ENCODE measurements at places on chromosomes 16 and 17.

GRCh38 chr17:40547079-40547784, 18.0 kb downstream of the CCR7 start:
- no peak for DNase-seq

- DNase-seq: no peak
These were observed at the start of gene NGFR for GRCh38 chr17:49494986-49495841. NGFR (plus strand) TSS chr17:49495293; CDS start chr17:49495418, 125 bp downstream.

DNA sequence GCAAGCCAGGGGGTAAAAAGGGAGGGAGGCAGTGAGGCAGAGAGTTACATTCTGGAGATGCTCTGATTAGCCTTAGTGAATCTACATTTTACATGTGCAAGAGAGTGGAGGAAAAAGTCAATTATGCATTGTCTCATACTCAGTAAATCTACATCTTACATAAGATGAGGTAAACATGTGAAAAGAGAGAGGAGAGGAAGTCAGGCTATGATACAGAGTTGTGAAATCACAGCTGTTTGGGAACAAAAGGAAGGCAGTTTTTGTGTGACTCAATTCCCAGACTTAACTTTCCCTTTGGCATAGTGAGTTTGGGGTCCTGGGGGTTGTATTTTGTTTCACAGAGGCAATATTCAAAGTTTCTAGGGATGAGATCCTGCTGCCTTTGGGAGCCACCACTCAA, 67.8 kb downstream of the GP2 start:
- DNase-seq: no peak

DNA sequence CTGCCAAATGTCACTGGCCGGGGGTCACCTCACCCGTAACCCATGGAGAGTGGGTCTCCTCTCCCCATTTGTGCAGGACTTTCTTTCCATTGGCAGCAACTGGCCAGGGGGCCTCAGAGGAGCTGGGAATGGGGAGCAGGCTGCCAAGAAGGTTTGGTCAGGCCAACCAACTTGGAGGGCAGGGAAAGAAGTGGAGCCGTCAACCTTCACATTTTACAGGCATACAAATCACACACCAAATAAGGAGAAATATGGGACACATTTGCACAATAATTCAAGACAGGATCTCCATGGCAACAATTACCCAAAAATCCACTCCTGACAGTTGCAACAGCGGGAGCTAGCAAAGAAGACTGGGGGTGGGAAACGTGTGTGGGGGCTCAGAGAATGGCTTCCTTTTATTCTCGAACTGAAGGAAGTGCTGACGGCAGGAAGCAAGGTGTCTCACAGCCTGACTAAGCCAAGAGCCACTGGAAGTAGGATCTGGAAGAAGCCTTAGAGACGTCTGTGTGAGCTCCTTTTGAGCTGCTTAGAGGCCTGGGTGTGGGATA, 20.9 kb downstream of the RPRML start:
- DNase-seq: no peak

DNA sequence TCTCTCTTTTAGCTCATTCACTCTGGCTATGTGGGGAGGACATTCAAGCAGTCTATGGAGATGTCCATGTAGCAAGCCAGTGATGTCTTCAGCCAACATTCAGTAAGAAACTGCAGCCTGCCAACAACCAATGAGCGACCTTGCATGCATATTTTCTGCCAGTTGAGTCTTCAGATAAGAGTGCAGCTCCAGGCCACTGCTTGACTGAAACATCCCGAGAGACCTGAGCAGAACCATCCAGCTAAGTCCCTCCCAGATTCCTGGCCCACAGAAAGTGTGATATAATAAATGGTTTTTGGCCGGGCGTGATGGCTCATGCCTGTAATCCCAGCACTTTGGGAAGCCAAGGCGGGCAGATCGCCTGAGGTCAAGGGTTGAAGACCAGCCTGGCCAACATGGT, 10.5 kb upstream of the C17orf58 start:
- no peak for DNase-seq
